ENCODE measurements at places on chromosomes 1 and 21.

GRCh38 chr1:107342316-107342715 is 201.5 kb downstream of the NTNG1 start:
- no peak for DNase-seq

DNA sequence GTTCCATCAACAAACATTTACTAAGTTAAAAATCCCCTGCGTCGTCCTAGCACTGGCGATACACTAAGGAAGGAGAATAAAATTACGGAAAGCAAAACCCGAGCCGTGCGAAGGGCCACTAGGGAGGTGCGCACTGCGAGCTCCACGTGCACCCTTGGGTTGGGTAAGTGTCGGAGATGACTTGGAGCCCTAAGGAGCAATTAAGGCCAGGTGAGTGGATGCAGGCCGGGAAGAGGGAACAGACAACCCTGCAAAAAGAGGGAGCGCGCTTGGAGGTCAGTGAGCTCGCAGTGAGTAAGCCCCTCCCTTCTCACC is 704 bp downstream of the WDR4 start:
- no peak for DNase-seq

DNA sequence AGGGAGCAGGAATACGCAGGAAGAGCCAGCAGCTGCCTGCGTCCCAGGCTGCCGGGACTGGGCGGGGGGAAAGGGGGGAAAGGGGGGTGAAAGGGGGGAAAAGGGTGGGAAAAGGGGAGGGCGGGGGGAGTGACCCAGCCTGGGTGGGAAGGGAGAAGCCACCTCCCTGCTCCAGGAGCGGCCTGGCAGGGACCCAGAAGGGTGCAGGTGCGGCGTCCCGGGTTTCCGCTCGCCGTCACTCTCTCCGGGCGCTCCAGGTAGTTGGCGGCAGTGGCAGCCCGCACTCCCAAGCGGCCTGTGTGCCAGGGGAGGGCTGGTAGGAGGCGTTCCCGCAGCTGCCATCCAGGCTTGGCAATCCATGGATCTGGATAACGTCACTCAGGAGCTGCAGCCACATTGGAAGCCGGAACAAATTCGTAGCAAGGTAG is 141.0 kb upstream of the NGF start:
- DNase-seq: no peak

- no peak for DNase-seq
Observed at GRCh38 chr1:40102038-40102437, 5.0 kb upstream of the PPT1 start.

GRCh38 chr1:12208764-12209494 is 20.9 kb upstream of the VPS13D start:
- DNase-seq: peak; percentile 89

DNA sequence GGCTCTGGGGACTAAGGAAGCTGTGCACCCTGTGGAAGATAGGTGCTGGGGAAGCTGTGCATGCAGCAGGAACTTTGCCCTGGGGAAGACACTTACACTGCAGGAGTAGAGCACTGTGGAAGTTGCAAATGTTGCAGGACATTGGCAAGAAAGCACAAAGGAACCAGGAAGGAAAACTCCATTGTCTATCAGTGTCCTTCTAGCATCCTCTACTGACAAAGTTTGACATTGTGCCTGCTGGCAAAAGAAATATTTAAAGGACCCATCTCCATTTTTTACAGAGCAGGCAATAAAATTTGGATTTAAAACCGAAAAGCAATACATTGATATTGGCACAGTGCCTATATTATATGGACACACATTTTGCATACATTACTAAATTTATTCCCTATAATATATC is 394.1 kb downstream of the PBX1 start:
- DNase-seq: no peak

DNA sequence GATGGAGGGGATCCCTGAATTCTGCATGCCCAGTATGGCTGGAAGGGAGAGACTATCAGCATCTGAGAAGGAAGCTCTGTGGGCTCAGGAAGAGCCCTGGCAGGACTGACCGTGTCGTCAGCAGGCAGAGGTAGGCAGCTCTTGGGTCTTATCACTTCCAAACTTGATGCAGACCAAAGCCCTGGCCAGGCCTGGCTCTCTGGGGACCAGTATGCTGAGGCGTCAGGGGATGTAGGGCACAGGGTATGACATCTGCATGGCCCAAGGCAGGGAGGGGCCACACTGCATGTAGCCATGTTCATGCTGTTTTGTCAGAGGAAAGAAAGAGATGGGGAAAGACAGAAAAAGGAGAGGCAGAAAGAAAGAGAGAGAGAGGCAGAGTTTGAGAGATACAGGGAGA is 6.3 kb downstream of the FGR start:
- no peak for DNase-seq

GRCh38 chr1:157231846-157232525 is 93.8 kb upstream of the ETV3 start:
- DNase-seq: no peak

GRCh38 chr1:19410393-19410792 is 74.9 kb downstream of the CAPZB start:
- DNase-seq: no peak

Measured in activated CD4-positive, alpha-beta T cell treated with anti-CD3 and anti-CD28 coated beads, Interleukin-2, amount 50 U/mL, for 1 hour (primary cell).